ENCODE measurements at places on chromosomes 4 and X. TPM values are rescaled to one million over a fixed set of nuclear protein-coding genes. Genes with fewer than 3 reads are reported as not detected.

GRCh38 chr4:123505095-123506010 is 108.8 kb downstream of the SPRY1 start:
- peak overlapping the region; percentile 61 for H3K27ac ChIP-seq
- H3K4me1 ChIP-seq: peaks cover 22% of the 10 kb centered on the region
- H3K4me3 ChIP-seq: peak overlapping the region; percentile 88
- peaks cover 4% of the 10 kb centered on the region for H3K36me3 ChIP-seq

GRCh38 chr4:115851918-115852766 is 738.7 kb upstream of the NDST4 start:
- no peaks in the 10 kb centered on the region for H3K36me3 ChIP-seq
- H3K27ac ChIP-seq: no peak overlapping the region
- peak; percentile 3 for DNase-seq
- no peaks in the 10 kb centered on the region for H3K27me3 ChIP-seq
- no peak overlapping the region for H3K4me3 ChIP-seq

GRCh38 chr4:22091906-22092305 is 143.3 kb upstream of the KCNIP4 start:
- no peak overlapping the region for H3K27ac ChIP-seq
- no peaks in the 10 kb centered on the region for H3K27me3 ChIP-seq
- no peak for DNase-seq
- H3K4me1 ChIP-seq: no peaks in the 10 kb centered on the region
- H3K4me3 ChIP-seq: no peak overlapping the region

GRCh38 chr4:98314791-98315565 is 53.8 kb downstream of the RAP1GDS1 start:
- H3K27ac ChIP-seq: no peak overlapping the region
- H3K4me3 ChIP-seq: no peak overlapping the region
- DNase-seq: no peak
- H3K27me3 ChIP-seq: no peaks in the 10 kb centered on the region
- peaks cover 5% of the 10 kb centered on the region for H3K4me1 ChIP-seq

The VEGFC gene
- total RNA-seq: not detected

The ARHGEF9 gene
- total RNA-seq: 13.3 TPM

The ARSJ gene
- total RNA-seq: not detected

The POF1B gene
- total RNA-seq: not detected

Data from activated naive CD8-positive, alpha-beta T cell treated with anti-CD3 and anti-CD28 coated beads for 36 hours (primary cell).